ENCODE measurements at places on chromosomes 7 and 10. TPM values are rescaled to one million over a fixed set of nuclear protein-coding genes. Genes with fewer than 3 reads are reported as not detected.

GRCh38 chr7:152312316-152312715 is 123.5 kb downstream of the KMT2C start:
- H3K27ac ChIP-seq: no peak overlapping the region
- H3K4me1 ChIP-seq: peaks cover 10% of the 10 kb centered on the region
- H3K27me3 ChIP-seq: no peaks in the 10 kb centered on the region
- no peak for DNase-seq

GRCh38 chr10:19579761-19580545 is 236.3 kb upstream of the PLXDC2 start:
- H3K36me3 ChIP-seq: no peaks in the 10 kb centered on the region
- no peak overlapping the region for H3K4me3 ChIP-seq
- H3K4me1 ChIP-seq: peaks cover 5% of the 10 kb centered on the region

DNA sequence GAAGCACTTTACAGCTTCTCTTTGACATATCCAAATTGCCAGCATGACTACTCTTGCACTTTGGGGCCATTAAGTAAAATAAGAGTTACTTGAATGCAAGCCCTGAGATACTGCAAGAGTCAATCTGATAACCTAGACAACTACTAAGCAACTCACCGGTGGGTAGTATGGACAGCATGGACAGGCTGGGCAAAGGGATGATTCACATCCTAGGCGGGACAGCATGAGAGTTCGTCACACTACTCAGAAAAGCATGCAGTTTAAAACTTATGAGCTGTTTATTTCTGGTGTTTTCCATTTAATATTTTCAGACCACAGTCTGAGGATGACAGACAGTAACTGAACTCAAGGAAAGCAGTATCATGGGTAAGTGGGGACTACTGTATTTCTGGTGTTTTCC is 84.0 kb downstream of the ORC5 start:
- H3K27ac ChIP-seq: no peak overlapping the region
- peaks cover 7% of the 10 kb centered on the region for H3K36me3 ChIP-seq
- H3K27me3 ChIP-seq: no peaks in the 10 kb centered on the region
- DNase-seq: no peak
- H3K4me3 ChIP-seq: no peak overlapping the region
- no peaks in the 10 kb centered on the region for H3K4me1 ChIP-seq

DNA sequence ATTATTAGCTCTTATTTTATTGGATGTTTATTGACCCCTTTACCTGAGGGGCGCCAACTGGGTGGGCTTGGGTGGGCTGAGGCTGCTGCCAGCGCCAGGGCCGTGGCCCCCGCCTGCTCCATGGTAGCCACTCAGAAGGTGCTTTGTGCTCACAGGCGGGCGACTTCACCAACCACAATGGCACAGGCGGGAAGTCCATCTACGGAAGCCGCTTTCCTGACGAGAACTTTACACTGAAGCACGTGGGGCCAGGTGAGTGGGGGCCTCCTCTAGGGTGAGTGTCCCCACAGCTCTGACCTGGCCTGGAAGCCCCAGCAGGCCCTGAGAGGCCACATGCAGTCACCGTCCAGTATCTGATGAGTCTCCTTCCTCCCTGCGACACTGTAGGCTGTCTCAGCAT is 4.1 kb downstream of the PPIF start:
- H3K27ac ChIP-seq: no peak overlapping the region
- no peak overlapping the region for H3K4me3 ChIP-seq
- DNase-seq: no peak
- no peaks in the 10 kb centered on the region for H3K27me3 ChIP-seq
- H3K36me3 ChIP-seq: peaks cover 21% of the 10 kb centered on the region
- H3K4me1 ChIP-seq: peaks cover 22% of the 10 kb centered on the region

- H3K36me3 ChIP-seq: no peaks in the 10 kb centered on the region
- H3K27ac ChIP-seq: no peak overlapping the region
- DNase-seq: no peak
Observed at GRCh38 chr7:33685981-33686683, 219.2 kb upstream of the BMPER start.

DNA sequence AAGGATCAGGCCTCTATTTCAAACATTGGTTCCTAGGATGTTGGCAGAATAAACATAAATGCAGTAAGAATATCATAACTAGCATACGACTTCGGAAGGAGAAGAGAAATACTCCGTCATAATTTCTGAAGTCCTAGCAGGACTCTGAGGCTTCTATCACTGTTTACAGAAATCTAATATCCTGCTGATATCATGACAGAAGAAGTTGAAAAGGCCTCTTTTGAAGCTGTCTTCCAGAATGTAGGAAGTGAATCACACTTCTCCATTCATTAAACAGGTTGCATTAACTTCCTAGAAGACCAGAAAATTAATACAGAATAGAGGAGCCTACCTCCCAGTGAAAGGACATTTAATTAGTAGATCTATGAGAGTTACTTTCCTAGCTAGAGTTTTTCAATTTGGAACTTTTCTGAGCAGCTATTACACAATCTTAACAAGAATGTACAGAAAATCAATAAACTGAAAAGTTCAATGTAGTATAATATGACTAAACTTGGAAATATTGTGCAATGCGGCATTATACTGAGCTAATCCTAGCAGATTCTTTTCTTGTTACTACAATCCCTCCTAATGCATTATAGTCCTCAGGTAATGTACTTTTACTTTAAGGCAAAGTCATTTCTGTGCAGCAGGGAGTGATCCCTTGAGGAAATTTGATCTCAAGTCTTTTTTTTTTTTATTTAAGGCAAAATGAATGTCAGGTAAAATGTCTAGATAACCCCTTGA is 622.6 kb upstream of the CELF2 start:
- no peak overlapping the region for H3K27ac ChIP-seq
- no peak overlapping the region for H3K4me3 ChIP-seq
- no peaks in the 10 kb centered on the region for H3K27me3 ChIP-seq
- H3K36me3 ChIP-seq: no peaks in the 10 kb centered on the region
- DNase-seq: no peak
- no peaks in the 10 kb centered on the region for H3K4me1 ChIP-seq

GRCh38 chr10:4249841-4250586 is 465.0 kb upstream of the KLF6 start:
- no peaks in the 10 kb centered on the region for H3K36me3 ChIP-seq
- peaks cover 60% of the 10 kb centered on the region for H3K4me1 ChIP-seq
- peak overlapping the region; percentile 76 for H3K27ac ChIP-seq
- no peak overlapping the region for H3K4me3 ChIP-seq
- no peak for DNase-seq
- H3K27me3 ChIP-seq: no peaks in the 10 kb centered on the region

DNA sequence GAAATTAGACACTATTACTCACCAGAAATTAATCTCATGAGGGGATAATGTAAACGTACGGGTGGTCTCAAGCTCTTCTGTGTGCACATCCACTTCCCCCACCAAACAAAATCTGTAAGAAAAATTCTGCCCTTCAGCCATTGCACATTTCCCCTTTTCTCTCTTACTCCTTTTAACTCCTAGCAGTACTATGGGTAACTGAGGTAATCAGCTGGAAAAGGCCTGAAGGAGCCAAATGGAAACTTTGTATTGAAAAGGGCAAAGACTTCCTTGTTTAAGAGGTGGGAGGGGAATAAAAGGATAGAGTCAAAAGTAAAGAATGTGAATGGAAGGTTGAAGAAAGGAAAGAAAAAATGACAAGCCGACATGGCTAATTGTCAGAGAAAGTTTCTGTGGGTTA is 273.8 kb downstream of the RNLS start:
- no peaks in the 10 kb centered on the region for H3K36me3 ChIP-seq
- no peak overlapping the region for H3K27ac ChIP-seq
- H3K4me1 ChIP-seq: no peaks in the 10 kb centered on the region
- DNase-seq: no peak
- no peaks in the 10 kb centered on the region for H3K27me3 ChIP-seq

GRCh38 chr7:17535776-17536175 is 237.3 kb downstream of the AHR start:
- H3K36me3 ChIP-seq: no peaks in the 10 kb centered on the region
- no peak overlapping the region for H3K4me3 ChIP-seq
- no peaks in the 10 kb centered on the region for H3K27me3 ChIP-seq

DNA sequence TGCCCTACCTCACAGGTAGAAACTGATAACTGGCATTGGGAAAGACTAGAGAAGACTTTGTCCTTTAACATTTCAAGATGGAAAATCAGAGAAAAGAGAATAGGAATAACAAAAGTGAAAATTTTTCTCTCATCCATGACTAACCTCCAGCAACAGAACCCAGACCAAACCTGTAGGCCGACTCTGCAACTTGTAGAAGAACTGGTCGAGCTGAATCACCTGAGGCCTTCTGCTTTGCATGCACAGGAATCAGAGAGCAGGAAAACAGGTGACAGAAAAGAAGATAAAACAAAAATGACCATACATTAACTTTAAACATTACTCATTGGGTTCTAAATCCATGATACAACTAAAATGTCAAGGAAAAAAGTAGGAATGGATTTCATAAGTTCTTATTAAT is 137.1 kb downstream of the SLC25A13 start:
- H3K27me3 ChIP-seq: no peaks in the 10 kb centered on the region
- H3K27ac ChIP-seq: no peak overlapping the region
- no peak overlapping the region for H3K4me3 ChIP-seq
- peaks cover 8% of the 10 kb centered on the region for H3K4me1 ChIP-seq
- H3K36me3 ChIP-seq: peaks cover 11% of the 10 kb centered on the region
- no peak for DNase-seq

GRCh38 chr10:124084708-124085107 is 8.7 kb downstream of the CHST15 start:
- no peaks in the 10 kb centered on the region for H3K4me1 ChIP-seq
- H3K4me3 ChIP-seq: no peak overlapping the region
- no peaks in the 10 kb centered on the region for H3K36me3 ChIP-seq
- DNase-seq: no peak
- no peak overlapping the region for H3K27ac ChIP-seq

- H3K27me3 ChIP-seq: no peaks in the 10 kb centered on the region
- no peaks in the 10 kb centered on the region for H3K4me1 ChIP-seq
- H3K27ac ChIP-seq: no peak overlapping the region
- H3K4me3 ChIP-seq: no peak overlapping the region
- peaks cover 82% of the 10 kb centered on the region for H3K36me3 ChIP-seq
Observed at GRCh38 chr10:1009071-1009494, 16.6 kb downstream of the IDI2 start.

GRCh38 chr10:12346707-12347106 is 2.6 kb upstream of the CAMK1D start:
- H3K4me1 ChIP-seq: peaks cover 16% of the 10 kb centered on the region
- H3K36me3 ChIP-seq: no peaks in the 10 kb centered on the region
- no peak for DNase-seq

GRCh38 chr10:32995751-32996150 is 37.7 kb upstream of the ITGB1 start:
- H3K27me3 ChIP-seq: no peaks in the 10 kb centered on the region
- no peak overlapping the region for H3K4me3 ChIP-seq
- H3K4me1 ChIP-seq: peaks cover 5% of the 10 kb centered on the region

GRCh38 chr10:122565766-122566206 is 5.2 kb downstream of the DMBT1 start:
- DNase-seq: peak; percentile 28
- H3K27me3 ChIP-seq: no peaks in the 10 kb centered on the region
- peak overlapping the region; percentile 68 for H3K4me3 ChIP-seq
- no peak overlapping the region for H3K27ac ChIP-seq

- no peak for DNase-seq
- H3K27me3 ChIP-seq: no peaks in the 10 kb centered on the region
- no peaks in the 10 kb centered on the region for H3K4me1 ChIP-seq
Observed at GRCh38 chr7:105228555-105228954, 160.2 kb downstream of the SRPK2 start.

GRCh38 chr7:158432369-158433341 is 155.0 kb downstream of the PTPRN2 start:
- H3K36me3 ChIP-seq: no peaks in the 10 kb centered on the region
- no peak for DNase-seq
- no peak overlapping the region for H3K27ac ChIP-seq
- peaks cover 3% of the 10 kb centered on the region for H3K4me1 ChIP-seq
- no peaks in the 10 kb centered on the region for H3K27me3 ChIP-seq

GRCh38 chr7:13992596-13992964 is 3.1 kb upstream of the ETV1 start:
- H3K4me1 ChIP-seq: peaks cover 9% of the 10 kb centered on the region
- H3K27ac ChIP-seq: peak overlapping the region; percentile 63
- peak overlapping the region; percentile 81 for H3K4me3 ChIP-seq
- H3K36me3 ChIP-seq: no peaks in the 10 kb centered on the region

Gene RBP3
- total RNA-seq: not detected

Gene OPN1SW
- not detected for total RNA-seq

Gene LLCFC1
- total RNA-seq: not detected

Gene MEOX2
- 9.5 TPM for total RNA-seq

Gene GATA3
- total RNA-seq: not detected

Gene KIAA1549
- 0.95 TPM for total RNA-seq

Gene IQUB
- total RNA-seq: 1.4 TPM

Gene TMEM213
- total RNA-seq: not detected

Gene CPA4
- not detected for total RNA-seq

Gene WDFY4
- total RNA-seq: 10.0 TPM

Gene FRMPD2
- not detected for total RNA-seq

All from thoracic aorta (tissue), 2 donors.